Activated T-helper 17 cell treated with anti-CD3 and anti-CD28 coated beads, Interleukin-2, amount 50 U/mL, for 72 hours (primary cell): ENCODE measurements at places on chromosomes 4 and X.

GRCh38 chr4:40149960-40150385, 46.9 kb upstream of the RHOH start:
- peak; percentile 85 for ATAC-seq

- ATAC-seq = no peak
Measured at GRCh38 chr4:115515772-115516171, 402.4 kb upstream of the NDST4 start.

DNA sequence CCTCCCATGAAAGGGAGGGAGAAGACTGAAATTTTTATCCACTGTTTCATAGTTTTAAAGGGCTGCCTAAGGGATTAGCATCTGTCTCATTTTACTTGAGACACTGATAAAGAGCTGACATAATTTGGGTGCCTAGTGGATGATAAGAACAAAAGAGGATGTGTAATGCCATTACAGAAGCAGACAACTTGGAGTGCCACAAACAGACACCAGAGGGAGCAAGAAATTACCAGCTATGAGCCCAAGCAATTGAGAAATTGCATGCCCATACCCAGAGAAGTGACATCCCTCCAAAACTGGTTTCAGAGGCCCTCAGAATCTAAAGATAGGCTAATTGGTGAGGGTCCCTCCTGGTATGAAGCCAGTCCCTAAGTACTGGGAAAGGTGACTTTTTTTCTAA, 38.5 kb upstream of the POU3F4 start:
- no peak for ATAC-seq

DNA sequence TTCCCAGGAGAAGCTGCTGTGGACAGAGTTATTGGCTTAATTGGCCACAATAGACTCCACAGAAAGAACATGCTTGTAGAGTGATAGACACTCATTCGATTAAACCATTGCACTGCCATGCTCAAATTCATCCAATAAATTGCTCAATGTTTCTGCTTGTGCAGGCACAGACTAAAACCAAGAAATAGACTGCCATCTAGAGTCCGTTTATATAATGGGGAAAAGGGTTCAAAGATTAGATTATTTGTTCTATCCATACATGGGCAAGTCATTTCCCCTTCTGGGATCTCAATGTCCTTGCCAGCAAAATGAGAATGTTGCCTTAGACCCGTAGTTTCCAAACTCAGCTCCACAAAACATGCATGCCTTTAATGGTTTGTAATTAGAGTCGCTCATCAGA, 8.7 kb downstream of the SMIM10 start:
- ATAC-seq = no peak

DNA sequence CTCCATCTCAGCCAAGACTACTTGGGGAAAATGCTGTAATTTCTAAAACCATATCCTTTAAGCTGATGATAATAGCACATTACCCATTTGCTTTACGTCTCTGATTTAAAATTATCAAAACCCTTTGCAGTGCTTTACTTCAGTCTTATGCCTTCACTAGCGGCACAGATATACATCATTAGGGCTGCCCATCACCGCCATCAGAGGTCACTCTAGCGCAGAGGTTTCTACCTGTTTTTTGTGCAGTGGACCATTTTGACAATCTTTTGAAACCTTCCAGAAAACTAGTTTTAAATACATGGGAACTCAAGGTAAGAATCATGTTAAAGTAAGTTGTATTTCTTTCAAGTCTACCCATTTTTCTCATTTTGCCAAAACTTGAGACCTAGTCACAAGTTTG, 592.5 kb downstream of the PPARGC1A start:
- ATAC-seq = no peak

GRCh38 chr4:48254381-48255071, 15.1 kb downstream of the TEC start:
- ATAC-seq = no peak

DNA sequence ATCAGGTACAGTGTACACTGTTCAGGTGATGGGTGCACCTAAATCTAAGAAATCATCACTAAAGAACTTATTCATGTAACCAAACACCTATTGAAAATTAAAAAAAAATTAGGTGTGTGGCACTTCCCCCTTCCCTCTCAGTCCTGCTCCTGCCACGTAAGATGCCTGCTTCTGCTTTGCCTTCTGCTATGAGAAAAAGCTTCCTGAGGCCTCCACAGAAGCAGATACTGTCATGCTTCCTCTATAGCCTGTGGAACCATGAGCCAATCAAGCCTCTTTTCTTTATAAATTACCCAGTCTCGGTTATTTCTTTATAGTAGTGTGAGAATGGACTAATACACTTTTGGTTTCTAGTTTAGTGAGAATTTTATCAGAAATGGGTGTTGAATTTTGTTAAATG, 459.8 kb upstream of the DIPK2B start:
- ATAC-seq = no peak

DNA sequence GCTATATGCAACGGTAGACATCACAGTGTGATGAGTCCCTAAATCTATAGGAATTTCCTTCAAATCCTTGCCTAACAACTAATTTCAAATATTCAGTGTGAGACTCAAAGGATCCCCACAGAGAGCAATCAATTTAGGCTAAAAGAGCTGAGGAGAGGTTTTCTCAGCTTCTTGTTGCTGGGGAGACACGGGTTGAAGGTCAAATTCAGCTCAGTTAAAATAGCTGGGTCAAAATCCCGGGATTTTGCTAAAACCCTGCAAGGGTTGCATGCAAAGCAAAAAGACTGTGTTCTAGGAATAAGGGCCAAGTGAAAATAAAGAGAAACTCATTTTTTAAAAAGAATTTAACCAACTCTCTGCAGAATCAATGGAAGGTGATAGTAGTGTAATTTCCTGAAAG, 1073.4 kb downstream of the NLGN4X start:
- no peak for ATAC-seq
